ENCODE measurements at places on chromosomes 13 and 19.

DNA sequence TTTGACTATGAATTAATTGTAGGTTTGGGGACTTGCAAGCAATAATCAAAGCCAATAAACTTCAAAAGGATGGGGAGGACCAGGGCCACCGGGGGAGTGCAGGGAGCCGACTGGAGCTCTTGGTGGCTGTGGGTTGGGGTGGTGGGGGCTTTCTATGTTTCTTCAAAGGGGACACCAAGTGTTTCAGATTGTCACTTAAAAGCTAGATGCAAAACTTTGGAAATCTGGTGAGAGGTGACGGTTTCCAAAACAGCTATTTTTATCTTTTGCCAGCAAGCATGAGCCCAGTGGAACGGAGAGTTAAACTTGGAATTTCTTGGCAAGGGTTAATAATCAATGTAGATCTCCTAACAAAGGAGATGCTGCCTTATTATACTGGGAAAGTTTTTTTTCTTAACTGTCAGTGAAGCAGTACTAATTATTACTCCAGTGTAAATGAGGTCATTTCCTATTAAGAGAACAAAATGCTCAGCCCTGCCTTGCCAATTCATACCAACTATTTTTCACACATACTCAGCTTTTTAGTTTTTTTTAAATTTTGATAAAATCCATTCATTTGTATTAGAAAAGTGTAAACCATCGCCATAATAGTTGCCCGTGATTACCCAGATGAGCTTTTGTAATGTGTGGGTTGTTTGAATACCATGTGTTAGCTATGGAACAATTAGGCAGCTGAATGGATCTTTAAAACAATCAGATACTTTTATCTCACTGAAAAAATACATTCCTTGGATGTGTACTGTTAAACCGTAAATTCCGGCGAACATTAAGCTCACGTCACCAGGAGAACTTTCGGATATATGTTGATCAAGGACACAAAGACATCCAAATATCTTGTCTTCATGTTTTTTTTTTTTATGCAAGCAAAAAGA lies 95.9 kb upstream of the ZNF536 start:
- DNase-seq = no peak

GRCh38 chr13:39506559-39507390 lies 96.2 kb downstream of the LHFPL6 start:
- no peak for DNase-seq

- DNase-seq = no peak
Observed at GRCh38 chr13:45584816-45585215, 30.7 kb downstream of the ERICH6B start.

GRCh38 chr13:31891472-31891871 lies 140.1 kb upstream of the FRY start:
- DNase-seq = no peak

GRCh38 chr19:56153507-56153906 lies 12.4 kb downstream of the ZNF444 start:
- no peak for DNase-seq

- no peak for DNase-seq
Observed at GRCh38 chr19:48394331-48395169, 1.1 kb downstream of the GRIN2D start.

DNA sequence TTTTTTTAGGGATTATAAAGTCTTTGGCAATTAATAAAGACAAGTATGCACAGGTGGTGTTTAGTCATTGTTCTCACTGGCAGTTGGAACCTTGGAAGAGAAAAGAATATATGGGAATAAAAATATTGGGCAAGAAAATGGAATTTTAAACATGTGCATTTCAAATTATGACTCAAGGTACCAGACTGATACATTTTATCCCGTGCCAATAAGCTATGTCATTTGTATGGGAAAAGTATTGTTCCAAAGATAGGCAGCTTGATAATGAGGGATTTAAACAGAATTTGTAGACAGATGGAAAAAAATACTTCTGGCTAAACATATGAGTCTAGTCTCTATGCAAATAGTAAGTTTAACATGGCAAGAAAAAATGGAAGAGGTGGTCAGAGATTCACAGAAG lies 169.5 kb upstream of the UFM1 start:
- DNase-seq = peak; percentile 41

DNA sequence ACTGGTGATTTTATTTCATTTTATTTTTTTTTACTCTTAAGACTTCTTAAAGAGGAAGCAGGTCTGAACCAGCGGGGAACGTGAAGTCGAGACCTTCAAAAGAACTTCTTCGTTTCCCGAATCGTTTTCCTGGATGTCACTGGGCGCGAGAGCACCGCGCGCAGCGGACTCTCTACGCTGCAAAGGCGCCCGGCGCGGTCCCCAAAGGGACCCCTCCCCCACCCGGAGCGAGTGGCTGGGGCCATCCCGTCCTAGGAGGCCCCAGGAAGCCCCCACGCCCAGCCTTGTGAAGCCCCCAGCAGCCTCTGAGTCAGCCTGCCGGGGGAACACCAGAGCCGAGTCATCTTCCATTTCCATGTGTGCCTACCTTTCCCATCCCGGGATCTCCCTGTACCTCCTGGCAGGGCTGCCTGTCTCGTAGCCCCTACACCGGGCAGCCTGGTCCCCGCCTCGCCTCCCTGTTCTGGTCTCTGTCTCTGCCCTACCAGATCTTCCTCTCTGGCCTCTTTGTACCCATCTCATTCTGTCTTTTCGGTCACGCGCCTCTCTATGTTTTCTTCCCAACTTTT lies 608 bp downstream of the CD70 start:
- DNase-seq = no peak

GRCh38 chr19:38596057-38596981 lies 21.4 kb downstream of the MAP4K1 start:
- no peak for DNase-seq

DNA sequence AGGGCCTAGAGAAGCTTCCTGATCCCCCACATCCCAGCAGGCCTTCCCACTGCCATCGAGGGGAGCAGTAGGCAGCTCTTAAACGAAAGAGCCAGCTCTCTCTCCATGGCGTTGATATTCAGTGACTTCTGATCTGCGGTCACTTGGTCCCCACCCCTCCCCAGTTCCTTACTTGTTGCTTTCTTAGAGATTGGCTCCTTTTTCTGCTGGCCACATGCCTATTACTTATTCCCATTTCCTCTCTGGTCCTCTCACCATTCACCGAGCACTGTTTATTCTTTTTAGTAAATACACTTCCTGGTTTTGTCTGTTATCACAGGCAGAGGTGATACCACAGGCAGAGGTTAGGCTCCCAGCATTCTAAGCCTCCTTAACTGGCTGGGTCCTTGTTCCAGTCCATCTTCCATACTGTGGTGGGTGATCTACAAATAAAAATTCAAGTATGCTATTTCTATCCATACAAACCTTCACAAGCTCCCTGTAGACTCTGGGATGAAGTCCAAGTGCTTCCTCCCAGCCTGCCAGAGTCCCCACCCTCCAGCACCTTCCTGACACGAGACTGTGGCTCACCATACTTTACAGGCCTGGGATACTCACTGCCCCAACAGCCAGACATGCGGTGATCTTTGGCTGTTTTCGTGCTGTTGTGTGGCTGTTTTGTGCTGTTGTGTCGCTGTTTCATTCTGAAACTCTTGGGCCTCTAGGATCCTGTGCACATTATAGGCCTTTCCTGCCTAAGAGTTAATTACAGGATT lies 315.9 kb downstream of the ATP8A2 start:
- DNase-seq = no peak

- no peak for DNase-seq
Observed at GRCh38 chr13:47610687-47611086, 390.4 kb downstream of the SUCLA2 start.

- no peak for DNase-seq
Observed at GRCh38 chr13:45896285-45896684, 44.7 kb upstream of the SIAH3 start.

- peak; percentile 99 for DNase-seq
Observed at GRCh38 chr19:19192078-19192882, at the start of the genes BORCS8 and RFXANK. BORCS8 (minus strand) TSS chr19:19192152; CDS start chr19:19192117, 35 bp downstream. RFXANK (plus strand) TSS chr19:19192258; CDS start chr19:19193947, 1,689 bp downstream.

- no peak for DNase-seq
Observed at GRCh38 chr13:39655041-39655568, 357 bp upstream of the COG6 start.

DNA sequence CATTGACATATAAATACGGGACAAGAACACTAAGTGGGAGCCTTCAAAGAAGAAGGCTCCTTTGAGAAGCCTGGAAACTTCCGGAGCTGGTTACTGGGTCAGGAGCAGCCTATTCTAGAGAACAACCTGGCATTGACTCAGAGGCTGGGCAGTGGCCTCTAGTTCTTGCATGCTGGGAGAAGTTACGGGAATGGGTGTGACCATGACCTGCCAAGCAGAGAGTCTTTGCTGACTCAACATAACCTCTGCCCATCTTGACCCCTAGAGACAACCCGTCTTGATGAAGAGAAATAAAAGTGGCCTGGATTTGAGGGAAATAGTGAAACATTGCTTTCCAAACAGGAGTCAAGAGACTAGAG lies 21.0 kb downstream of the STARD13 start:
- DNase-seq = no peak

DNA sequence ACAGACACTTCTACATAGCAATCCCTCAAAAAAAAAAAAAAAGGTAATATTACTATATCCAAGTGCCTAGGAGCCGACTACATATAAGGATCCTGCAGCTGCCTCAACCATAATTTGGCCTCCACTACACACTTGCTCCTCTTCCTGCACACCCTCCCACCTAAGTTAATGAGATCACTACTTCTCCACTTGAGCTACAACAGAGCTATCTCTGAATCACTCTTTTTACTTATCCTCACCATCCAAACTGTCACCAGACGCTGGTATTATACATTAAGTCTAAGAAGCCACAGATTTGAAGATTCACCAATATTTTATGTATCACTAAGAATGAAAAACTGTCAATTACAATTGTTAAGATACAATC lies 8.3 kb downstream of the OBI1 start:
- no peak for DNase-seq

DNA sequence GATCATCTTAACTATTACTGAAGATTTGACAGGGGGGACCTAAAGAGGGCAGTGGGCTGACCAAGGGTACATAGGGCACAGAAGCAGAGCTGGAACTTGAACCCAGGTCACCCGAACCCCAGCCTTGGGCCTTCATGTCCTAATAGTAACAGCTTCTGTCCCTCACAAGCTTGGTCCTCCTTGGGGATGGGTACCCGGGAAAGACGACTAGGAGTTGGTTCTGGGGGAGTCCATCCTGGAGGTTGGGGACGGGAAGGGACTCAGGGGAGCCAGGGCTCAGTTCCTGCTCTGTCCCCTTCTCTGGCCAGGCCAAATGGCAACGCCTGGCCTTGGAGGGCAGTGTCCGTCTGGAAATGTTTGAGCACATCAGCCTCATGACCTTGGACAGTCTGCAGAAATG lies 39.6 kb upstream of the CYP4F8 start:
- no peak for DNase-seq

DNA sequence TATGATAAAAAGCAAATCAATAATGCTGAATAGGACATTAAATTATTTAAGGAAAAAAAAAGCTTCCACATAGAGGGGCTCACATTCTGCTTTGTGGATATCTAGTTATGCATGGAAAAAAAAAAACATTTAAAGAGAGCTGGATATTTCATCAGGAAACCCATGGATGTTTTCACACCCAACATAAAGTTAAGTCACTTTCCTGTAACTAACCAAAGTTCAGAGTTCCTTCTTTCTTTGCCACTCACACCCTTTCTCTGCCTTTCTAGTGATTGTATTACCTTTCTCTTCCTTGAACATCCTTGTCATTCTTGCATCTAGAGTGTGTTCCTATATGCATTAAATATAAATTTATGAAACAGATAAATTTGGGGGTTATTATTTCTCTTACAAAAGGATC lies 47.2 kb downstream of the RFXAP start:
- DNase-seq = no peak
